ENCODE measurements at places on chromosomes 2 and 18.

GRCh38 chr2:190571686-190572085 is 37.2 kb upstream of the NEMP2 start:
- DNase-seq = no peak

GRCh38 chr2:181750305-181750704 is 70.0 kb upstream of the NEUROD1 start:
- DNase-seq = no peak

GRCh38 chr2:232352511-232353091 is 25.9 kb upstream of the ALPP start:
- DNase-seq = no peak

DNA sequence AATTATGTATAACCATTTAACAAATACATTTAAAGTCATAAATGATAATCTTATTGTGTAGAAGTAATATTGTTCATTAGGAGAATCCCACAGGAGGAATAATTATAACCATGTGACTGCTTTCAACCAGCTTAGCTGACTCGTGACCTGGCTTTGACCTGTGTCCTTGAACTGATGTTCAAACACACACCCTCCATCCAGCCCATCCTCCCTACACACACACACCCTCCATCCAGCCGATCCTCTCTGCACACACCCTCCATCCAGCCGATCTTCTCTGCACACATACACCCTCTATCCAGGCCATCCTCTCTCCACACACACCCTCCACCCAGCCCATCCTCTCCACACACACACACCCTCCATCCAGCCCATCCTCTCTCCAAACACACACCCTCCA is 83.5 kb downstream of the EIPR1 start:
- DNase-seq = no peak

DNA sequence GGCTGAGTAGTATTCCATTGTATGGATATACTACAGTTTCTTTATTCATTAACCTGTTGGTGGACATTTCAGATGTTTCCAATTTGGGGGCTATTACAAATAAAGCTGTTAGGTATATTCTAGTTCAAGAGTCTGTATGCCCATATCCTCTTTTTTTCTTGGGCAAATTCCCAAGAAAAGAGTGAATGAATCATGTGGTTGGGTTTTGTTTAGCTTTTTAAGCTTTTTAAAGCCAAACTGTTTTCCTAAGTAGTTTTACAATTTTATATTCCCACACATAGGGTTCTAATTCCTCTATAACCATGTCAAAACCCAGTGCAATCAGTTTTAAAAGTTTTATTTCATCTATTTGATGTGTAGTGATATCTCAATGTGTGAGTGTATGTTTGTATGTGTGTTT is 44.9 kb upstream of the BAZ2B start:
- no peak for DNase-seq

DNA sequence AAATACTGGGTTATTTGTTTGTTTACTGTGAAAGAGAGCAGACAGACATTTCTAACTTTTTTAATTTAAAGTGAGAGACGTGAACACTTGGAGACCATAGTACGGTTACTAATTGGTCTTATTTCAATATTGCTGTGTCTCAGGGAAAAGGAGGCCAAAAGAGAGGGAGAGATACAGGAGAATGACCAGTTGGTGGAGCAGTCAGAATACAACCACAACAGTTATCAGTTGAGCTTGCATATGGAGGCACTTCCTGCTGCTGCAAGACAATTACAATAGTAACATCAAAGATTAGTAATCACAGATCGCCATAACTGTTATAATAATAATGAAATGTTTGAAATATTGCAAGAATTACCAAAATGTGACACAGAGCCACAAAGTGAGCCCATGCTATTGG is 58.2 kb downstream of the TWSG1 start:
- no peak for DNase-seq

DNA sequence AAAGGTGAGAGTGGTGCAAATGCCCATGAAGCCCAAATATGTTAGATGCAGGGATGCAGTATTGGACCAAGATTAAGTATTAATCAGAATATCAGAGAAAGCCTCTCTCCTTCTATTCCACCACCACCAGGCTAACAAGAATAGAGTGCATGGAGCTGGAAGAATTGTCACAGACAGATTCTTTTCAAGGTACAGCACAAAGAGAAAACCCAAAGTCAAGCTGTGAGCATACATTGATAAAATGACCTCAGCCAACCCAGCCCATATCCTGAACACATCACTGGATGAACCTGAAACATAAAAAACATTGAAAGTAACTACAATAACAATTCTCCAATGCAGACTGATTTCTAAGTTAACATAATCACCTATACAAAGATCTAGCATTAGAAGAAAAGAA is 445.7 kb upstream of the NETO1 start:
- DNase-seq = no peak

DNA sequence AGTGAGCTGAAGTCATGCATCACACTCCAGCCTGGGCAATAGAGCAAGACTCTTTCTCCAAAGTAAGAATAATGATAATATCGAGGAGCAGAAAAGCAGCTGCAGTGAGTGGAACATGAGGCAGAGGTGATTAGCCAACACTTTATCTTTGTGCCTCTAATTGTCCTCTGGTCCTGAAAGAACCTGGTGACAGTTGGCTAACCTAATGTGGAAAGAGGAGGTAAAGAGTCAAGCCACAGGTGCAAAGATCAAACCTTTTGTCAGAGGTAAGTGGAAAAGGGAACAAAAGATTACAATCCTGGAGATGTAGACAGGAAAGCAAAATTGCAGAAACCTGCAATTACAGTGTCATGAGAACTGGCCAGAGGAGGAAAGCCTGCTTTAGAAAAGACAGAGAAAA is 53.5 kb upstream of the LCLAT1 start:
- no peak for DNase-seq

DNA sequence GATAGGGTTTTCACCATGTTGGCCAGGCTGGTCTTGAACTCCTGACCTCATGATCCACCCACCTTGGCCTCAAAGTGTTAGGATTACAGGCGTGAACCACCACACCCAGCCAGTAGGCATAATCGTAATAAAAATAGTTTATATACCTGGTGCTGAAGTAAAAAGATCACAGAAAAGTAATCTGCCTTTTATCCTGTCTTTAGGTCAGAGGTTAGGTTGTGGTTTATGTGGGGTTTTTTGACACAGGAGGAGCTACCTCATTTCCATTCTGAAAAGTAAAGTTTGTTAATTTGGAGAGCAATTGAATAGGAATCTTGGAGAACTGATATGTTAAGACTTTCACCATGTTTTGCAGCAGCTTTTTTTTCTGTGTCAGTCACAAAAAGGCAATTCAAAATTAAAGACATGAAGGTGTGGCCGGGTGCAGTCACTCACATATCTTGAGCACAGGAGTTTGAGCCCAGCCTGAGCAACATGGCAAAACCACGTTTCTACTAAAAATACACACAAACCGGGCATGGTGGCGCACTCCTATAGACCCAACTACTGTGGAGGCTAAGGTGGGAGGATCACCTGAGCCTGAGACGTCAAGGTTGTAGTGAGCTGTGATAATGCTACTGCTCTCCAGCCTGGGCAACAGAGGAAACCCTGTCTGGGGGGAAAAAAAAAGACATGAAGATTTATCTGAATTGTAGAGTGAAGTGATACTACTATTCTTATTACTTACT is 31.5 kb downstream of the CCNT2 start:
- DNase-seq = no peak

DNA sequence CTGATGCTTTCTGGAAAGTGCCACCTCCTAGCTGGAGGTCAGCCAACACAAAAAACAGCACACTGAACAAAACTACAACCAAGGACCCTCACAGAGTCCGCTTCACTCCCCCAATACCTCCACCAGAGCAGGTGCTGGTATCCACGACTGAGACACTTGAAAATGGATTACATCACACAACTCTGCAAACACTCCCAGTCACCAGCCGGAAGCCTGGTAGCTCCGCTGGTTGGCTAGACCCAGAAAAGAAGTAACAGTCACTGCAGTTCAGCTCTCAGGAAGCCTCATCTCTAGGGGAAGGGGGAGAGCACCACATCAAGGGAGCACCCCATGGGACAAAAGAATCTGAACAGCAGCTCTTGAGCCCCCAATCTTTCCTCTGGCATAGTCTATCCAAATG is 175.4 kb downstream of the LCLAT1 start:
- no peak for DNase-seq

DNA sequence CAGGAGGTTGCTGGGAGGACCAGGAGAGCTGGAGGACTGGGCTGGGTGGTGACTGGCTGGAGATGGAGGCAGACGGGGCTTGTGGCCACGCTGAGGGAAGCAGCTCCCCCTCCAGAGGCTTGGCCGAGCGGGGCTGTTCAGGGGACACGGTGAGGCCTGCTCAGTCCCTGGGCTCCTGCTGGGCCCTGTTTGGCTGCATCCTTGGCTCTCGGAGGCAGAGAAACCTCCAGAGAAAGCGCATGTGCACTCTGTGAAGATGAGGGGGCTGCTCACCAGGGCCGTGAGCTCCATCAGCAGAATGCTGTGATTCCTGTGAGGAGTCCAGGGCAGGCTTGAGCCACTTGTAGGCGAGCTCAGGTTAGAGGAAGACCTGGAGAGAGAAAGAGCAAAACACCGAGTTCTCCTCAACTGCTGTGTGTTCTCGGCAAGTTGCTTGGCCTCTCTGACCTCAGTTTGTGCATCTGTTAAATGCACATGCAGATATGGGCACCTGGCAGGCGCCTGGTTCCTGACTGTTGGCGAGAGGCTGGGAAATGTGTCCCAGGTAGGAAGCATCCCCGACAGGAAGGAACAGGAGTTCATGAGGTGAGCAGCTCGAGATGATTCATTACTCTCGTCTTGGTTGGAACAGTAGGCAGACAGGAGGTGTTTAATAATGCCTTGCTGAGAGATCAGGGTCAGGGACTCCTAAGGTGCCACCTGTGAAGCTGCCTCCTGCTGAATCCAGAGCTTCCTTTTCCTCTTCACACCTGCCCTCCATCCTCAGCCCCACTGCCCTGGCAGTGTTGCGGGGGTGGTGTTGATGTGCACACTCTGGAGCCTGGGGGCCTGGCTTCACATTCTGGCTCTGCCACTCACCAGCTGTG is 941 bp downstream of the ZAP70 start:
- DNase-seq = no peak

DNA sequence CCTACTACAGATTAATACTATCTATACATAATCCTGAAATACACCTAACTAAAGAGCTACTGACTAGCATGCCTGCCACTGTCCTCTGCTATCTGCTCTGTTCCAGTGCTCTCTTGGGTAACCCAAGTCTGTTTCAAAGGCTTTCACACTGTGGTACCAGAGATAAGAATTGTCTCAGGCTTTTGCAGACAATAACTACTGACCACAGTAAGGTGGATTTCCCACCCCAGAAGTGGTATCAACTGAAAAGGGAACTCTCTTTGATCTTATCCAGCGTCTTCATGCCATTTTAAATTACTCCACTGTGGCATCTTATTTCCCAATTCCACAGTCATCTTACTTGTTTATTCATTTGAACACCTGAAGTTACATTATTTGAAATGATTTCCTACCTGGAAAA is 190.2 kb downstream of the IKZF2 start:
- DNase-seq = no peak

- DNase-seq = peak; percentile 84
Measured at GRCh38 chr18:32735781-32736180, 37.0 kb downstream of the KLHL14 start.
